ENCODE measurements at places on chromosomes 16 and 17.

DNA sequence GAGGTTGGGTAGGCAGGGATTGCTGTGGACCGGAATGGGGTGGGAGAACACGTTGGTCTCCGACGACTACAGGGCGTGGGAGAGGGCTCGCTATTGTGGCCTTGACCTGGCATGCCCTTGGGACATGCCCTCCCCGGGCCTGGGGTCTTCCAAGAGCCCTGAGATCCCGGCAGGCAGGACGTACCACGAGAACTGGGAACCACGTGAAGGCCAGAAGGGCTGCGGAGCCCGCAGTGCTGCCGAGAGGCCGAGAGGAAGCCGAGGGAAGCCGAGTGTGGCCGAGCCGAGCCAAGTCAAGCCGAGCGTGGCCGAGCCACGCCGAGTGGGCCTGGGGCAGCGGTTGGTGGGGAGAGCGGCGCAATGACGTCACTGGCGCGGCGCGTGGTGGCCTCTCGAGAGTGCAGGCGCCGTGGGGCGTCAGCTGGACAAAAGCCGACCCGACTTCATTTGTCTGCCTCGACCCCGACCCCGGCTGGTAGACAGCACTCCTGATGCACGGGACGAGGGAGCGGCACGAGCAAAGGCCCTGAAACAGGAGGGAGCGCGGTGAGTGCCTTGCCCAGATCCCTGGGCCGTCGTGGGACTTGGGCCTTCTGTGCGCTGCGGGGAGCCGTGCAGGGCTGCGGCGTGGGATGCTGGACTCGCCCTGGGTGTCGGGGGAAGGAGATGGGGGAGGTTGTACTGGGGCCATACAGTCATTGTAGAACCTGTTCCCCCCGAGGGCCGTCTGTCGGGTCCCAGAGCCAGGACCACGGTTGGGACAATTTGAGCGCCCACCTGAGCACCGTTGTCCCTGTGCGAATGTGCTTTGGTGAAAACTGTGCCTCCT, 6.6 kb downstream of the SOCS1 start:
- peaks cover 36% of the 10 kb centered on the region for H3K4me1 ChIP-seq
- no peak for DNase-seq
- H3K4me3 ChIP-seq, result no peak overlapping the region
- no peaks in the 10 kb centered on the region for H3K36me3 ChIP-seq

DNA sequence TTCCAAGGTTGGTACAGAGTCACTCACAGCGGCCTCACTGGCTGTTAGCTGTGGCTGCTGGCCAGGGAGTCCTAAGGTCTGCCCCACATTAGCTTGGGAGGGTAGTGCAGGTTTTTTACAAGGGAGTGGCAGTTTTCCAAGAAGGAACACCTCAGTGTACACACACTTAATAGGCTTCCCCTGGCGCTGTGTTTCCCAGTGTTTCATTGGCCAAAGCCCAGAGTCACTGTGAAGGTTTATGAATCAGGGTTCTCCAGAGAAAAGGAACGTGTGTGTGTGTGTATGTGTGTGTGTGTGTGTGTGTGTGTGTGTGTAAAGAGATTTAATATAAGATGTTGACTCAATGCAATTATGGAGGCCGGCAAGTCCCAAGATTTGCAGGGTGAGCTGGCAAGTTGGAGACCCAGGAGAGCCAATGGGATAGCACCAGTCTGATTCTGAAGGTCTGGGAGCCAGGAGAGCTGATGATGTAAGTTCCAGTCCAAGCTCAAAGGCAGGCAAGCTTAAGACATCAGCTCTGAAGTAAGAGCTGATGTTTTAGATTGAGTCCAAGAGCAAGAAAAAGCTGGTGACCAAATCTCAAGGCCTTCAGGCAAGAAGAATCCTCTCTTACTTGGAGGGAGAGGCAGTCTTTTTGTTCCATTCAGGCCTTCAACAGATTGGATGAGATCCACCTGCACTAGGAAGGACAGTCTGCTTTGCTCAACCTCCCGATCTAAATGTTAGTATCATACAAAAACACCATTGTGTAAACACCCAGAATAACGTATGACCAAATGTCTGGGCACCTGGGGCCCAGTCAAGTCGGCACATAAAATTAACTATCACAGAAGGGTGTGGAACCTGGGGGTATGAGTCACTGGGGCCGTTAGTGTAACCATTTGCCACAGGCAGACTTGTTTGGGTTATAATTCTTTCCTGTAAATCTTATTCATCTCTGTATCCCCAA, 206.8 kb downstream of the PRKCA start:
- H3K27me3 ChIP-seq, result no peaks in the 10 kb centered on the region
- H3K27ac ChIP-seq, result no peak overlapping the region
- H3K4me1 ChIP-seq, result peaks cover 9% of the 10 kb centered on the region
- H3K4me3 ChIP-seq, result no peak overlapping the region
- no peaks in the 10 kb centered on the region for H3K36me3 ChIP-seq

DNA sequence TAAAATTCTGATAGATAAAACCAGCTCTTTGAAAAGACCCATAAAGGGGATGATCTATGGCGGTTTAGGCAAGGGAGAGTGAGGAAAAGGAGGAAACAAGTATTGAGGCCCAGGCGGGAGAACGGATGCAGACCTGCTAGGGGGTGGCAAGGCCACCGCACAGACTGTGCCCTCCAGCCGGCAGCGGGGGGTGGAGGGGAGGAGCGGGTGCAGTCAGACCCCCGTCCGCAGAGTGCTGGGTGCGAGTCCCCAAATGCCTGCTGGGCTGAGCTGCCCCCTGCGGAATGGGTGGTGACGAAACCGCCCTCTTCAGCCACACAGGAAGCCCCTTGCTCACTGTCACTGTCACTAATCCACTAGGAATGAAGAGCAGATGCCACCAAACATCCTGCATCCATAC, 46.0 kb downstream of the LMF1 start:
- H3K27ac ChIP-seq, result no peak overlapping the region
- peaks cover 2% of the 10 kb centered on the region for H3K36me3 ChIP-seq
- no peak for DNase-seq
- no peaks in the 10 kb centered on the region for H3K4me1 ChIP-seq

- peaks cover 13% of the 10 kb centered on the region for H3K27me3 ChIP-seq
- no peak overlapping the region for H3K27ac ChIP-seq
Observed at GRCh38 chr16:81167851-81168250, 70.6 kb upstream of the BCO1 start.

DNA sequence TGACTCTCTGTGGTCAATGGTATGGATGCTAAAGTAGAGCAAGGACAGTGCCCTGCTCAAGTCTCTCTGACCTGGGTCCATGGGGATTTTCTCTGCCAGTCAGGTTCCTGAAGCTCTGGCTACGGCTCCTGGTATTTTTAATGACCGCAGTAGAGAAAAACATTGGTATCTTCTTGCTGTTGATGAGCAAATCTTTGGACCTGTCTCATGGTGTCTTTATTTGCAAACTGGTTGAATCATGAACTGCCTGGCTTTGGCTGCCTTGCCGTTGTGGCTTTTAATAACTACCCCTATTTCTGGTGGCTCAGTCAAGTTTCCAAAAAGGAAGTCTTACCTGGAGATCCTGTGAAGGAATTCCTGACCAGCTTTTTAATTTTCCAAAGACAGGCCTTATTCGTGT, 8.7 kb downstream of the FAM234A start:
- H3K4me1 ChIP-seq, result peaks cover 7% of the 10 kb centered on the region
- no peak for DNase-seq
- no peaks in the 10 kb centered on the region for H3K27me3 ChIP-seq
- no peak overlapping the region for H3K27ac ChIP-seq
- H3K4me3 ChIP-seq, result no peak overlapping the region

- H3K27ac ChIP-seq, result no peak overlapping the region
- H3K36me3 ChIP-seq, result peaks cover 12% of the 10 kb centered on the region
- H3K4me1 ChIP-seq, result peaks cover 20% of the 10 kb centered on the region
- no peaks in the 10 kb centered on the region for H3K27me3 ChIP-seq
- DNase-seq, result no peak
Observed at GRCh38 chr16:11118479-11118878, 137.5 kb downstream of the SOCS1 start.

- DNase-seq, result no peak
- H3K4me1 ChIP-seq, result peaks cover 6% of the 10 kb centered on the region
- no peaks in the 10 kb centered on the region for H3K36me3 ChIP-seq
- no peak overlapping the region for H3K27ac ChIP-seq
Observed at GRCh38 chr16:10338426-10338825, 47.4 kb upstream of the ATF7IP2 start.

- no peak overlapping the region for H3K27ac ChIP-seq
- DNase-seq, result no peak
- H3K36me3 ChIP-seq, result no peaks in the 10 kb centered on the region
- no peak overlapping the region for H3K4me3 ChIP-seq
Observed at GRCh38 chr16:79715061-79715460, 114.5 kb upstream of the MAF start.

- peak overlapping the region; percentile 38 for H3K27ac ChIP-seq
- peaks cover 5% of the 10 kb centered on the region for H3K36me3 ChIP-seq
- peaks cover 58% of the 10 kb centered on the region for H3K4me1 ChIP-seq
- no peak for DNase-seq
- no peaks in the 10 kb centered on the region for H3K27me3 ChIP-seq
- no peak overlapping the region for H3K4me3 ChIP-seq
Observed at GRCh38 chr17:40343219-40344119, 21.1 kb downstream of the GJD3 start.

- no peak for DNase-seq
- H3K36me3 ChIP-seq, result no peaks in the 10 kb centered on the region
- H3K4me1 ChIP-seq, result no peaks in the 10 kb centered on the region
- H3K27me3 ChIP-seq, result no peaks in the 10 kb centered on the region
Observed at GRCh38 chr16:52389045-52389444, 157.9 kb downstream of the TOX3 start.

GRCh38 chr17:19755821-19756510, 7.9 kb upstream of the ALDH3A1 start:
- H3K4me1 ChIP-seq, result no peaks in the 10 kb centered on the region
- no peak overlapping the region for H3K27ac ChIP-seq
- no peak for DNase-seq
- H3K27me3 ChIP-seq, result peaks cover 51% of the 10 kb centered on the region
- H3K36me3 ChIP-seq, result no peaks in the 10 kb centered on the region
- no peak overlapping the region for H3K4me3 ChIP-seq

- no peak for DNase-seq
- H3K4me3 ChIP-seq, result no peak overlapping the region
- H3K27me3 ChIP-seq, result peaks cover 16% of the 10 kb centered on the region
- no peaks in the 10 kb centered on the region for H3K36me3 ChIP-seq
- no peaks in the 10 kb centered on the region for H3K4me1 ChIP-seq
Observed at GRCh38 chr16:26950636-26951035, 116.1 kb upstream of the C16orf82 start.

DNA sequence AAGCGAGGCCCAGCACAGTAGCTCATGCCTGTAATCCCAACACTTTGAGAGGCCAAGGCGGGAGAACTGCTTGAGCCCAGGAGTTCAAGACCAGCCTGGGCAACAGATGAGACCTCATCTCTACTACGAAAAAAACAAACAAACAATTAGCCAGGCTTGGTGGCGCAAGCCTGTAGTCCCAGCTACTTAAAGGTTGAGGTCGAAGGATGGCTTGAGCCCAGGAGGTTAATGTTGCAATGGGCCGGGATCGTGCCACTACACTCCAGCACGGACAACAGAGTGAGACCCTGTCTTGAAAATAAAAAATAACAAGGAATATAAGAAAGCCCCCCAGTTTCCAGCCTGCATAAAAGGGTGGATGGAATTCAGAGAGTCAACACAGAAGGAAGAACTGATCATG, 40.3 kb downstream of the ARHGAP17 start:
- peaks cover 48% of the 10 kb centered on the region for H3K36me3 ChIP-seq
- H3K4me3 ChIP-seq, result no peak overlapping the region
- no peaks in the 10 kb centered on the region for H3K27me3 ChIP-seq

GRCh38 chr16:89119166-89119621, 25.5 kb downstream of the ACSF3 start:
- H3K36me3 ChIP-seq, result peaks cover 5% of the 10 kb centered on the region
- no peak overlapping the region for H3K4me3 ChIP-seq
- H3K27me3 ChIP-seq, result no peaks in the 10 kb centered on the region
- no peak overlapping the region for H3K27ac ChIP-seq

DNA sequence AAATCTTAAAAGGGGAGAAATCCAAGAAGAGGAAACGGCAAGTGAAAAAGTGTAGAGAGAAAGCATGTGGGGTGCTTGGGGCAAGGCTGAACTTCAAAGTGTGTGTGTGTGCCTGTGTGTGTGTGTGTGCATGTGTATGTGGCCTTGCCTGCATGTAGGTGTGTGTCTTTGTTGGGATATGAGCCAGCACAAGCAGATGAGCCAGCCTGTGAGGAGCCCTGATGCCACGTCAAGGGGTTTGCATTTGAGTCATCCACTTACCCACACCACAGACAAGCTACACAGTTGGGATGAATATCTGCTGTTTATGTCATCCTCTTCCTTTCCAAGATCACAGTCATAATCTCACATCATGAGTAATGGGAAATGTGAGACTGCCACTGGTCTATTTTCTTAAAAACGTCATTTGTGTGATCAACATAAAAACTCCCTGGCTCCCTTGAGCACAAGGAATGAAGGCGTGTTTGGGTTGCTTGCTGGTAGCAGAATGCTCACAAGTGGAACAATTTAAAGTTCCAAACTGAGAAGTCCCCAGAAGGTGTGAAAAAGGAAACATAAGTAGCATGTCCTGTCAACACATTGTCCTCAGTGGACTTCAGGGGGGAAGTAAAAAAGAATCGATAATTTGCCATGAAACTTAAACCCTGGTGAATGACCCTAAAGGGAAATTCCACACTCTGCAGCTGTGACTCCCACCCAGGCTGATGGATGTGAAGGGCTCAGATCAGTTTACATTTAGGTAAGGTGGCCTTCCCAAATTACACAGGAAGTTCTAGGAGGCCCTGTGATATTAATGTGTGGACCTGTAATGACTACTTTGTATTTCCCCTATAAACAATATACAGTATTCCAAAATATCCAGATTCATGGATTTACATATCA, 14.7 kb downstream of the KCTD19 start:
- H3K27me3 ChIP-seq, result peaks cover 6% of the 10 kb centered on the region
- H3K36me3 ChIP-seq, result no peaks in the 10 kb centered on the region
- H3K27ac ChIP-seq, result no peak overlapping the region
- no peaks in the 10 kb centered on the region for H3K4me1 ChIP-seq

- no peaks in the 10 kb centered on the region for H3K36me3 ChIP-seq
- H3K4me3 ChIP-seq, result no peak overlapping the region
- H3K4me1 ChIP-seq, result no peaks in the 10 kb centered on the region
- no peak for DNase-seq
- peaks cover 5% of the 10 kb centered on the region for H3K27me3 ChIP-seq
- H3K27ac ChIP-seq, result no peak overlapping the region
Observed at GRCh38 chr17:266701-267667, 85.5 kb upstream of the DOC2B start.

DNA sequence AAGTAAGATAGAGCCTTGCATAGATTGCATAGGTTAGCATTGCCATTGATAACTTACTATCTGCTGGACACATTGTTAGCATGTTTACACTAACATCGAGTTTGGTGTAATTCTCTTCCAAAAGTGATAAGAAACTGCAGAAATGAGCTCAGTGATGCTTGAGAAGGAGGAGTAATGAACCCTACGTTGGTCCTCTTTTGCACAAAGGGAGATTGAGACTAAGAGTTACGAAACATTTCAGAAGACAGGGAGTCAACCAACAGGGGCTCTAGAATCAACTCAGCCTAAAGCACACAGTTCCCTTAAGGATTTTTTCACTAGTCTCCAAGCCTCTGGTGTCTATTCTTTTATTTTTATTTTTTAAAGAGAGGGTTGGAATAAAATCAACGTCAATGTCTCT, 6.8 kb downstream of the CCL7 start:
- no peak for DNase-seq
- no peaks in the 10 kb centered on the region for H3K36me3 ChIP-seq
- peaks cover 10% of the 10 kb centered on the region for H3K27me3 ChIP-seq
- H3K27ac ChIP-seq, result no peak overlapping the region
- no peak overlapping the region for H3K4me3 ChIP-seq
